Stimulated activated CD4-positive, alpha-beta T cell treated with anti-CD3 and anti-CD28 coated beads, TNF-alpha, amount 100 ng/mL, for 1 hour (primary cell): ENCODE measurements at places on chromosomes 4 and X.

DNA sequence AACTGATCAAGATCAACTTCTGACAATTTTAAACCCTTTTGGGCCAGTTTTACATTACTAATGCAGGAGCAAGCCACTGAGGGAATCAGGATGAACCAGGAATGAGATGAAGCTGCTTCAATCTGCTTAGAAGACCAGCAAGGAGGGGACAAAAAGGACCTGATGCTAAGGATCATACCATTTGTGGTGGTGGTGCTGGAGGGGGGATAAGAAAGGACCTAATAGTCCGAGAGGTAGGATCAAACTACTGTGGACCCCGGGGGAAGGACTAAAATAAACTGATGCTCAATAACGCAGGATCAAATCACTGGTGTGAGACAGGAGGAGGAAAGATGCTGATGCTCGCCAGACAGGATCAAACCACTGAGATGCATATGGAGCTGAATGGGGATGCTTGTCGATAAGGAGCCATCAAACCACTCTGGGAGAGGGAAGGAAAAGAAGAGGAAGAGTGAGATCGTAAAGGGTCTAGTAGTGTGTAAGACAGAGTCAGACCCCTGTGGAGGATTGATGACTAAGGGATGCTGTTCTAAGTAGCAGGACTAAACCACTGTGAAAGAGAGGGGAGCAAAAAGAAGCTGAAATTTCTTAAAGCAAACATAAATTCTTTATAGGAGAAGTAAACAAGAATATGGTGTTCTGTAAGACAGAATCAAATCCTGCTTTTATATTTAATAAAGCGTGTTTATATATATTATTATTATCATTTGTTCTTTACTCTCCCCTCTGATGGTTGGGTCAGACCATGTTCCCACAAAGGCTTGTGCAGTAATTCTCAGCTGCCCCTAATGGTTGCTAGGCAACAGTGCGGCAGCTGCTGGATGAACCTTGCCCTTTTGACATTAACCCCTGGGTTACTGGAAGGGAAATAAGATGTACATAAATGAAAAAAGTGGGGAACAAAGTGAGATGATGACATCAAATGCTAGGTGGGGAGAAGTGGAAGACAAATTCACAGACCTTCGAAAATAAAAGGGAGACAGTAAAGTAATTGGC, 432.5 kb upstream of the FGF16 start:
- no peak for DNase-seq

DNA sequence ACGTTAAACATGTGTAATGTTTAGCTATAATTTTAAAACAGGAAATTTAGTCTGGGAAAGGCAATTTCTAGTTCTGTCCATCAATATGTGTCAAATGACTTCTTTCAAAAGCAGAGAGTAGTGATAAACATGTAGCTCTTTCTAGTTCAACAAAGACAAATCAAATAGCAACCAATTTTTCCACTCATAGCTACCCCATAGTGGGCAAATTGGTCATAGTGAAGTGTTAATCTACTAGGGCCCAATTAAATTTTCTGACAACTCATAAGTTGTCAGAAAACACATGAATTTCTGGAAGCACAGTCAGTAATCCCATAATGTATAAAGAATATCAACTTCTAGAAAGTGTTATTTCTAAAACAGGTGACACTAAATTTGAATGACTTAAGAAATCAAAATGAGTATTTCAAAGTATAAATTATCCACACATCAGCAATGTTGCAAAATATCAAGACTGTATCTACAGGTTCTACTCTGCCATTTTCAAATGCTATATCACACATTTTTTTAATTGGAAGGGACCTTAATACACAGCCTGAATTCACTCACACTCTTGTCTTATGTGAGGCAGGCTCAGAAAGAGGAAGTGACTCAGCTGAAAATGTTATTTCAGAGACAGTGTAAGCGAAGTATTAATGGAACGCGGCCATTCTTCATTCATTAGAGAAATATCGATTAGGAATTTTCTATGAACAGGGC, 7.7 kb downstream of the OCIAD2 start:
- DNase-seq: no peak

DNA sequence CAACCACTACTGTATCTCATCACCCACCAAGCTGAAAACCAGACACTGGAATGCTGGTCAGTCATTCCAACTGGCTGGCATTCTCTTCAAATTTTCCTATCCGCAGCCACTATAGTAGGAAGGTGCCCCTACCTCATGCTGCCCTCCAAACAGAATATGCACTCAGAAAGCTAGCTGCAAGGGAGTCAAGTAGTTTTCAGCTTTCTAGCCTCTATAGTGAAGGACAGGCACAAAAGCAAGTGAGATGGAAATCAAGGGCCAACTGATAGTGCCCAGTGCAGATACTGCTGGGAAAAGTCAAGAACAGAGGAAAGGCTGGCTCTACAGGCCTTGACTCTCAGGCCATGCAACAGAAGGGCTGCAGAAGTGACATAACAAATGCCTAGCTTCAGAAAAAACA, 47.2 kb downstream of the BCOR start:
- DNase-seq: no peak

- DNase-seq: no peak
These were observed at the start of gene GK2 for GRCh38 chr4:79408063-79408462. GK2 (minus strand) TSS chr4:79408228; CDS start chr4:79408200, 28 bp downstream.

DNA sequence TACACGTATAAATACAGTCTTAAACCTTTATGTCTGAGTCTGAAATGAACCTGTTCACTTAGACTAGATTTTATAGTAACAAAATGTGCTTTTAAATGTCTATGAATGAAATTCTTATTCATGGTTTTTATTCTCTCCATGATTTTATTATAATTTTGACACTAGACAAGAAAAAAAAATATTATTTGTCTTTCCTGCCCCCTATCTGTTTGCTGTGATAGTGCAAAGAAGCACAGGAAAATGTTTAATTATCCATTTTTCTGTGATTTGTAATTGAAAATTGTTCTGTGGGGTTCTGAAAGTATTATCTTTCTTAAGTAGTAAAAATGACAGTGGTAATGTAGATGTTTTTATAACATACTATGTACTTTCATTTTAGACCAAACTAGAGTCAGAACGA, 52.0 kb downstream of the INTS6L start:
- DNase-seq: no peak

GRCh38 chr4:167475951-167476350, 241.7 kb upstream of the SPOCK3 start:
- DNase-seq: no peak
